Activated naive CD8-positive, alpha-beta T cell treated with anti-CD3 and anti-CD28 coated beads for 36 hours (primary cell): ENCODE measurements at places on chromosomes 11 and 22. TPM values are rescaled to one million over a fixed set of nuclear protein-coding genes. Genes with fewer than 3 reads are reported as not detected.

The SCGB2A2 gene
- not detected for total RNA-seq

- peaks cover 89% of the 10 kb centered on the region for H3K4me1 ChIP-seq
- peaks cover 35% of the 10 kb centered on the region for H3K36me3 ChIP-seq
- no peaks in the 10 kb centered on the region for H3K27me3 ChIP-seq
- no peak overlapping the region for H3K4me3 ChIP-seq
- H3K27ac ChIP-seq: peak overlapping the region; percentile 50
These were observed 12.7 kb upstream of the IL10RA start for GRCh38 chr11:117973503-117973860.

The E2F8 gene
- 16.2 TPM for total RNA-seq

DNA sequence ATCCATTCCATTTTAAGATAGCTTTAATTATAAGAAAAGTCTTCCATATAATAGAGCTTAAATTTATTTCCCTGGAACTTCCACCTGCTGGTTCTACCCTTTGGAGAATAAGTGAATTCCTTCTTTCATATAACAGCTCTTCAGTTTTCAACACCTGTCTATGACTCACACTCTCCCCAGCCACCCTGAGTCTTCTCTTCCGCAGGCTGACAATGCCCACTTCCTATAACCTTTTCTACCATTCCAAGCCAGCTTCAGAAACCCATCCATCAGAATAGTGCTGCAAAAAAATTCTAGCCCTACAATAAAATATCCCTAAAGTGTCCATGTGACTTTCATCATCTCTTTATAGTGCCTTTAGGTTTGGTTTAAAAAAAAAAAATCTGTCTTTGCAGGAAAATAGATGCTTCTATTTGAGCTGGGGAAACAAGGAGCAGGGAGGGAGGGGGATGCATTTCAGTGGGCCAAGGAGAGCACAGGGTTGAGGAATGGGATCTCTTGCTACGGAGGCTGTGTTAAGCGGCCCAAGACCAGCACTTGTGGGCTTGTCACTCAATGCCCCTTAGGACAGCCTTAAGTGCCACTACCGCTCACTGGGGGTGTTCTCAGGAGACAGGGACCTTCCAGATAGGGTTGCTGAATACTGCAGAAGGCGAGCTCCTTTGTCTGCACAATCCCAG is 178.6 kb downstream of the DSCAML1 start:
- no peaks in the 10 kb centered on the region for H3K36me3 ChIP-seq
- no peaks in the 10 kb centered on the region for H3K27me3 ChIP-seq
- H3K27ac ChIP-seq: no peak overlapping the region
- no peaks in the 10 kb centered on the region for H3K4me1 ChIP-seq
- no peak for DNase-seq

The SREBF2 gene
- 68.1 TPM for total RNA-seq

DNA sequence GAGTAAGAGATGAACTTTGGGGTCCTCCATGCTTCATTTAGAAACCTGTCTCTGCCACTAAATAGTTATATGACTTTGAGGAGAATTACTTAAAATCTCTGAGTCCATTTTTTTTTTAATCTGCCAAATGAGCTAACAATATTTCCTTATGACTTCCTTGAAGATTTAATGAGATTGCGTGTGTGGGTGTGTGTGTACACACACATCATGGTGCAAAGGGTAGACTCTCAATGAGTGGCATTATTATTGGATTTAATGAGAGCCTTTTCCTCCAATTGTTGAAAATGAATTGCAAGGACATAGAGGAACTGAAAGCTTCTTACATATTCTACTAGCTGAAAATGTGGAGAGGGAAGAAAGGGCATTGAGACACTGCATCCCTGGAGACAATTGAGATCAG is 573.5 kb upstream of the LUZP2 start:
- no peaks in the 10 kb centered on the region for H3K36me3 ChIP-seq
- H3K4me1 ChIP-seq: no peaks in the 10 kb centered on the region
- DNase-seq: no peak
- H3K27me3 ChIP-seq: no peaks in the 10 kb centered on the region
- no peak overlapping the region for H3K27ac ChIP-seq
- no peak overlapping the region for H3K4me3 ChIP-seq

DNA sequence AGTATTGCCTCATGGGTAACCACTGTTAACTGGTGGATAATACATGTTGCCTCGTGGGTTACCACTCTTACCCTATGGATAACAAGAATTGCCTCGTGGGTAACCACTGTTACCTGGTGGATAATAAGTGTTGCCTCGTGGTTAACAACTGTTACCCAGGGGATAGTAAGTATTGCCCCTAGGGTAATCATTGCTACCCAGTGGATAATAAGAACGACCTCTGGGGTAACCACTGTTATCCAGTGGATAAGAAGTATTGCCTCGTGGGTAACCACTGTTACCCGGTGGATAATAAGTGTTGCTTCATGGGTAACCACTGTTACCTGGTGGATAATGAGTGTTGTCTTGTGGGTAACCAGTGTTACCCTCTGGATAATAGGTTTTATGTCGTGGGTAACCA is 28.1 kb upstream of the NXPE4 start:
- no peak for DNase-seq
- H3K4me1 ChIP-seq: no peaks in the 10 kb centered on the region
- H3K27me3 ChIP-seq: peaks cover 3% of the 10 kb centered on the region
- no peak overlapping the region for H3K4me3 ChIP-seq
- H3K36me3 ChIP-seq: no peaks in the 10 kb centered on the region

GRCh38 chr22:47171441-47172221 is 409.2 kb downstream of the TBC1D22A start:
- peaks cover 26% of the 10 kb centered on the region for H3K36me3 ChIP-seq
- H3K27ac ChIP-seq: no peak overlapping the region
- DNase-seq: no peak
- H3K4me1 ChIP-seq: no peaks in the 10 kb centered on the region
- H3K4me3 ChIP-seq: no peak overlapping the region

- H3K4me3 ChIP-seq: no peak overlapping the region
- H3K4me1 ChIP-seq: no peaks in the 10 kb centered on the region
- DNase-seq: no peak
- H3K27ac ChIP-seq: no peak overlapping the region
- H3K36me3 ChIP-seq: no peaks in the 10 kb centered on the region
These were observed 476.4 kb downstream of the MIAT start for GRCh38 chr22:27133681-27134314.

GRCh38 chr11:34619062-34619516 is 1.8 kb upstream of the EHF start:
- H3K4me3 ChIP-seq: no peak overlapping the region
- peaks cover 38% of the 10 kb centered on the region for H3K27me3 ChIP-seq
- H3K27ac ChIP-seq: no peak overlapping the region
- no peaks in the 10 kb centered on the region for H3K36me3 ChIP-seq

GRCh38 chr22:22122348-22123117 is 122.1 kb upstream of the VPREB1 start:
- peaks cover 44% of the 10 kb centered on the region for H3K27me3 ChIP-seq
- no peak overlapping the region for H3K4me3 ChIP-seq
- no peak overlapping the region for H3K27ac ChIP-seq
- no peak for DNase-seq
- no peaks in the 10 kb centered on the region for H3K36me3 ChIP-seq

DNA sequence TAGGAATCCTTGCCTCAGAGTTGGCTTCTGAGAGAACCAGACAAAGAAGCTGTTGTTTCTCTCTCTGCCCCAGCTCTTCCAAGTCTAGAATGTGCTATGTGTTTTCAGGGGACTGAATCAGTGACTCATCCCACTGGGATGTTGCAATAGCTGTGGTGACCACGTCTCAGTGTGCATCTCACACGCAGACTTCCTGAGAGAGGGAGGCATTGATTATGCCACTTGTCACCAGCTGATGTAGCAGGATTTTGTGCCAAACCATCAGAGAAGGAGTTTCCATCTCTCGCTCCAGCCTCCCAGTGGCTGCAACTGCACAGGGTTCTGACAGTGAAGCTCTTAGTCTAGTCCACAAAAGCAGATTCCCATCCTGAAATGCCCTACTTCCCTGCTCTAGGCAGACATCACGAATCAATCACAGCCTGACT is 455.8 kb downstream of the MIAT start:
- DNase-seq: no peak
- H3K4me3 ChIP-seq: no peak overlapping the region

The MAPK8IP2 gene
- 0.16 TPM for total RNA-seq

GRCh38 chr11:102237096-102237735 is 80.1 kb upstream of the BIRC3 start:
- no peaks in the 10 kb centered on the region for H3K36me3 ChIP-seq
- H3K27ac ChIP-seq: no peak overlapping the region
- H3K27me3 ChIP-seq: peaks cover 26% of the 10 kb centered on the region
- no peak overlapping the region for H3K4me3 ChIP-seq
- no peaks in the 10 kb centered on the region for H3K4me1 ChIP-seq

GRCh38 chr22:35674335-35674734 is 26.1 kb downstream of the APOL6 start:
- H3K36me3 ChIP-seq: peaks cover 22% of the 10 kb centered on the region
- no peak overlapping the region for H3K4me3 ChIP-seq
- peaks cover 7% of the 10 kb centered on the region for H3K4me1 ChIP-seq
- DNase-seq: no peak
- no peak overlapping the region for H3K27ac ChIP-seq

The MYOD1 gene
- total RNA-seq: not detected

The EMID1 gene
- not detected for total RNA-seq

- H3K4me1 ChIP-seq: no peaks in the 10 kb centered on the region
- no peak overlapping the region for H3K27ac ChIP-seq
- H3K36me3 ChIP-seq: no peaks in the 10 kb centered on the region
- no peak for DNase-seq
- peaks cover 16% of the 10 kb centered on the region for H3K27me3 ChIP-seq
- H3K4me3 ChIP-seq: no peak overlapping the region
These were observed 73.7 kb upstream of the TSPAN18 start for GRCh38 chr11:44652901-44653644.

The YAP1 gene
- total RNA-seq: 0.06 TPM

DNA sequence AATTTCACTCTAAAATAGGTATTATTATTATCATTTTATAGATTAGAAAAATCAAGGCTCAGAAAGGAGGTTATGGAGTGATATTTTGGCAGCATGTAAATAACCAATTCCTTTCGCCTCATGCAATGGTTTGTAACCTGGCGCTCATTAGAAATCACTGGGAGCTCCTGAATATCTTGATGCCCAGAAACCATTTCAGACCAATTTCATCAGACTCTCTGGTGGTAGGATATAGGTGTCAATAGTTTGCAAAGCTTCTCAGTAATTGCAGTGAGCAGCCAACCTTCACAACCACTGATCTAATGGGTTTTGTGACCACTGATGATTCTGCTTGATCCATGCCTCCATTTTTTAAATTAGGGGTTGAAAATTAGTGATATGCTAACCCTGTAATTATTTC is 57.8 kb upstream of the ZC3H12C start:
- H3K27ac ChIP-seq: no peak overlapping the region
- H3K27me3 ChIP-seq: peaks cover 7% of the 10 kb centered on the region
- H3K4me1 ChIP-seq: no peaks in the 10 kb centered on the region
- H3K4me3 ChIP-seq: no peak overlapping the region

DNA sequence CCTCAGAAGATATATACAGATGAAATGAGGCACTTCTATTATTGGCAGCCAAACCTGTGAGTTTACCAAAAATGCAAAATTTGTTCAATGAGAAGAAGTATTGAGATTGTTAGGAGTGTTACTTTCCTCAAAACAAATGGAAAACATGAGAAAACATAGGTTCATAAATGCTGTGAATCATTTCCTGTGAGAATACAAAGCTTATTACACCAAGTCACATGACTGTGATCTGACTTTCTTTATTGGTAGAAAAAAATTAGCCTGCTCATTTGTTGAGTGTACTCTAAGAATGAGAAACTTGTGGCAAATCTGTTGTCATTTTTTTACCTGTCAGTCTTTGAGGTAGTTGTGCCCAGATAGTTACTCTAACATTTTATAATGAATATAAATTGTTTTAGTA is 215.1 kb downstream of the TMEM135 start:
- peaks cover 13% of the 10 kb centered on the region for H3K36me3 ChIP-seq
- peak overlapping the region; percentile 77 for H3K27ac ChIP-seq
- H3K27me3 ChIP-seq: no peaks in the 10 kb centered on the region
- DNase-seq: no peak
- H3K4me1 ChIP-seq: peaks cover 21% of the 10 kb centered on the region

DNA sequence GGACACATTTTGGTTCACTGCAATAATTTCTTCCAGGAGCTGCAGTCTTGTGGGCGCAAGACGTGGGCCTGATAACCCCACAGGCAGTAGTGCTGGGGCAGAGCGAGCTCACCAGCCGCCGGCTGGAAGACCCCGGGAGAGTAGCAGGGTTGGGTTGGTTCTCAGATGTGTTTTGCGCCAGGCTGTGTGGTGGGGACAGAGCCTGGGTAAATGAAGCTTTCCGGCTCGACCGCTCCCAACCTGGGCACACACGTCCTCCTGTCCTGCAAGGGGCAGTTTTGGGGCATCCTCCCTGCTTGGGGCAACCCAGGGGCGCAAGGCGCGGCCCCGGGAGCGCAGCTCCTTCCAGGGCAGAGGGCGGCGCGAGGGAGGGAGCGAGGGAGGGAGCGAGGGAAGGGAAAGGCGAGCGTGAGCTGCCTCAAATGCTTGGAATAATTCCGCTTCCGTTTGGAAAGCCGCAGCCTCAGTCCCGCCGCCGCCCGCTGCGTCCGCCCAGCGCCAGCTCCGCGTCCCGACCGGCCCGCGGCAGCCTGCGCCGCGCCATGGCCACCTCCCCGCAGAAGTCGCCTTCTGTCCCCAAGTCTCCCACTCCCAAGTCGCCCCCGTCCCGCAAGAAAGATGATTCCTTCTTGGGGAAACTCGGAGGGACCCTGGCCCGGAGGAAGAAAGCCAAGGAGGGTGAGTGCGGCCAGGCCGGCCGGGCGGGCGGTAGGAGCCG is at the start of gene PARVA:
PARVA (plus strand) TSS at position 466 of the 718 bp plus-strand sequence; CDS start at position 543, 77 bp downstream.
- H3K27ac ChIP-seq: no peak within 1 kb of the TSS
- H3K4me3 ChIP-seq: peak within 1 kb of the TSS; percentile 69
- peaks cover 3% of the 10 kb centered on the region for H3K4me1 ChIP-seq
- H3K27me3 ChIP-seq: peaks cover 37% of the 10 kb centered on the region
- DNase-seq: no peak
- H3K36me3 ChIP-seq: no peaks in the 10 kb centered on the region

GRCh38 chr11:93587858-93588581 is 44.8 kb upstream of the SMCO4 start:
- peaks cover 1% of the 10 kb centered on the region for H3K36me3 ChIP-seq
- H3K4me3 ChIP-seq: no peak overlapping the region
- no peaks in the 10 kb centered on the region for H3K4me1 ChIP-seq
- no peak overlapping the region for H3K27ac ChIP-seq
- no peak for DNase-seq
- H3K27me3 ChIP-seq: peaks cover 16% of the 10 kb centered on the region

- H3K27me3 ChIP-seq: no peaks in the 10 kb centered on the region
- H3K27ac ChIP-seq: peak overlapping the region; percentile 81
- peaks cover 66% of the 10 kb centered on the region for H3K4me1 ChIP-seq
- peaks cover 6% of the 10 kb centered on the region for H3K36me3 ChIP-seq
- H3K4me3 ChIP-seq: no peak overlapping the region
These were observed 10.8 kb downstream of the ARAP1 start for GRCh38 chr11:72741429-72741833.

GRCh38 chr11:16001899-16002426 is 354.4 kb downstream of the SOX6 start:
- no peak overlapping the region for H3K27ac ChIP-seq
- H3K27me3 ChIP-seq: no peaks in the 10 kb centered on the region
- H3K36me3 ChIP-seq: no peaks in the 10 kb centered on the region

The ANGPTL5 gene
- not detected for total RNA-seq

GRCh38 chr11:44848203-44848962 is 102.3 kb downstream of the TP53I11 start:
- DNase-seq: no peak
- H3K36me3 ChIP-seq: peaks cover 13% of the 10 kb centered on the region
- no peaks in the 10 kb centered on the region for H3K4me1 ChIP-seq
- no peaks in the 10 kb centered on the region for H3K27me3 ChIP-seq

GRCh38 chr11:94201004-94201465 is 72.4 kb downstream of the PANX1 start:
- H3K36me3 ChIP-seq: no peaks in the 10 kb centered on the region
- H3K27me3 ChIP-seq: peaks cover 13% of the 10 kb centered on the region
- no peaks in the 10 kb centered on the region for H3K4me1 ChIP-seq
- no peak overlapping the region for H3K4me3 ChIP-seq
- DNase-seq: no peak
- H3K27ac ChIP-seq: no peak overlapping the region

The MYO7A gene
- total RNA-seq: 0.16 TPM
